Smooth muscle cell of the coronary artery (primary cell): ENCODE measurements at places on chromosomes 7 and 10. TPM values are rescaled to one million over a fixed set of nuclear protein-coding genes. Genes with fewer than 3 reads are reported as not detected.

The FAM25G gene
- not detected in 2 replicates for total RNA-seq

The TMEM236 gene
- total RNA-seq: under 0.01 TPM in 1 of 2 replicates, not detected in the other

The LBX1 gene
- not detected in 2 replicates for total RNA-seq

The ENKUR gene
- 0.23 TPM in 1 of 2 replicates, not detected in the other for total RNA-seq

The TRIM73 gene
- 0.68 and 1.3 TPM in 2 replicates for total RNA-seq
